ENCODE measurements at places on chromosomes 16 and 17.
A peak's percentile ranks its signal among the peaks of the same experiment; 100 is the strongest.

GRCh38 chr16:50267151-50267631, 840 bp downstream of the ADCY7 start:
- DNase-seq = no peak

- DNase-seq = no peak
These were observed 39.9 kb downstream of the WSCD1 start for GRCh38 chr17:6110088-6110487.

- DNase-seq = no peak
These were observed 1.1 kb upstream of the CHRNB1 start for GRCh38 chr17:7443499-7444485.

DNA sequence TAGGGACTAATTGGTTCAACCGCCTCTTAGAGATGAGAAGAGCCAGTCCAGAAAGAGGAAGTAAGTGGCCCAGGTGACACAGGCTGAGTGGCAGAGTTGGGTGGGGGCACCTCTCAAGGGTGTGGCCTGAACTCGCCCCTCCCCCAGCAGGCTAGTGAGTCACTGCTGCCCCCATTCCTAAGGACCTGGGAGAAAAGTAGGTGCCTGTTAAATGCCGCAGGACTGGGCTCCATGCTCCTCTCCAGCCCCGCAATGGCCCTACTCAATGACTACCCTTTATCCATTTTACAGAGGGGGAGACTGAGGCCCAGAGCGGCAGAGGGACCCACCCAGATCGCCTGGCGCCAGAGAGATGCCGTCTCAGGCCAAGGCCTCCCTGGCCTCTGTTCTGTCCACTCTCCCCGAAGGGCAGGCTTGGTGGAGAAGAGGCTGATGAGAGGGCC, 8.1 kb downstream of the TMEM235 start:
- no peak for DNase-seq

DNA sequence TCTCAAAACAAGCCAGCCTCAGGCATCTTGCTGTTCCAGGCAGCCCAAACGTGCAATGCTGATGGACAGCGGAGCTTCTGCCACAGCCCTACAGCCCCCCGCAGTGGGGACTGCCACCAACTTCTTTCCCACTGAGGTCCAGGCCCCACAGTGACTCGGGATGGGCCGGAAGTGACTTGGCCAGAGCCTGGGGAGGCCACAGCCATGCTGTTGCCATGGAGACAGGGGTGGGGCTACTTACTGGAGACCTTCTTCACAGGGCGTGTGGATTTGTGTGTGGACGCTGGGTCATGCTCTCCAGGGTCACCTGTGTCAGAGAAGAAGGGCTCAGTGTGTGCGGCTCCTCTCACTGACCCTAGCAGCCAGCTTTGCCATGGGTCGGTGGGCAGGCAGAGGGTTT, 15.0 kb downstream of the TRIM25 start:
- DNase-seq = no peak

DNA sequence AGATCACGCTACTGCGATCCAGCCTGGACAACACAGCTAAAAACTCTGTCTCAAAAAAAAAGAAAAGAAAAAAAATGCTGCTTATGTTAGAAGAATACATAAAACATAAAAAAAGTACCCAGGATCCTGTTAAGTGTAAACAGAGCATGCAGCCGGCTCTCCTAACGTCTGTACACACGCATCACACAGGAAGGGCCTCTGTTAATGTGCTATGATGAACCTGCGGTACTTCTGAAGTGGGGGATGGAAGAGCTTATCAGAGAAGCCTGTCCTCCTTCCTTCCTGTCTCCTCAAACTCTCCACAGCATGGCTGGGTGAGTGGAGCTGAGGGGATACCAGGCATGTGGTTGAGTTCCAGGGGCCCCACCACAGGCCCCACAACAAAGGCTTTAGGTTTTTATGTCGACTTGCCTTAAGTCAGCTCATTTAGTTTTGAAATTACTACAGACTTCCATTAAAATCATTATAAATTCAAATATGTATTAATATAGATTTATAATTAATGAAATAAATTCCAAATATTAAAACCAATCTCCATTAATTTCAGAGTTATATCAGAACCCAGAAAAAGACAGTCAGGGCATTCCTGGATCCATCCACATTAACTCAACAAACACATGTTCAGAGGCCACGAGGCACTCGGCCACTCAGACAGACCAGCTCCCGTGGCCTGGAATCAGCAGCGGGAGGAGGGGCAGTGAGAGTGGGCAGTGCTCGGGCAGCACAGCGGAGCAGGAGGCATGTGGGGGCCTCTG, 11.7 kb downstream of the CCDC57 start:
- DNase-seq = no peak

DNA sequence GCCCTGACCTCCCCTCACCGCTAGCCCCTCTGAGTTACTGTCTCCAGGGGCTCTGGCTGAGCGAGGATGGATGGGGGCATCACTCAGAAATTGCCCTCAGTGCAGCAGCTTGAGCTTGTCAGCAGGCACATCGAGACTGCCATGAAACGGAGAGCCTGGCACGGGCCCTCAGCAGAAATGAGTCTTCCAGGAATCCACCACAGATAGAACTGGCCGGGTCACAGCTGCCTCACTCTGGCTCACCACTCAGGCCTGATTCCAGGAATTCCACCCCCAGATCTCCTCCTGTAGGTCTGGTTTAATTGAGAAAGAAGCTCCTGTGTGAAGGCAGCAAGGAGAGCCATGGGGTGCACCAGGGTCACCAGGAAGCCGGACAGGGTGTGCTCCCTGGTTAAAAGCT, 85.5 kb downstream of the GSG1L start:
- no peak for DNase-seq

GRCh38 chr17:9862220-9862619, 36.5 kb downstream of the GLP2R start:
- no peak for DNase-seq

GRCh38 chr16:64730261-64730660, 391.6 kb downstream of the CDH11 start:
- no peak for DNase-seq

GRCh38 chr16:87255866-87256265, 61.3 kb downstream of the C16orf95 start:
- no peak for DNase-seq

DNA sequence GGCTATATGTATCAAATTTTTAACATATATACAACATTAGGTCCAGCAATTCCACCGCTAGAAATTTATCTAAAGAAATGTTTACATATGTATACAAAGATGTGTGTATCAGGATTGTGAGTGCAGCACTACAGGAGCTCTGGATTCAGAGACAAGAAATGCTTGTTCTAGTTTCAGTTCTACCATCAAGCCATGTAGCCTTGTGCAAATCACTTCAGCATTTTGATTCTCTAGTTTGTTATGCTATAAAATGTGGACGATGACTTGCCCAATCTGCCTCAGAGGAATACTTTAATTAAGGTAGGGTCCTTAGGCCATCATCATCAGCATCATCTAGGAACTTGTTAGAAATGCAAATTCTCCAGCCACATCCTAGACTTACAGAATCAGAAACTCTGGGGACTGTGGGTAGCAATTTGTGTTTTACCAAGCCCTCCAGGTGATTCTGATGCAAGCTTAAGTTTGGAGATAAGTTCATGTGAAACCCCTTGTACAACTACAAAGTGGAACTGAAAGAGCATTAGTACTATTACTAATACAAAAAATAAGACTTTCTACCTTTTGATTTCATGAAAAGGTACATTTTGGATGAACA, 131.2 kb upstream of the CORO6 start:
- DNase-seq = no peak

DNA sequence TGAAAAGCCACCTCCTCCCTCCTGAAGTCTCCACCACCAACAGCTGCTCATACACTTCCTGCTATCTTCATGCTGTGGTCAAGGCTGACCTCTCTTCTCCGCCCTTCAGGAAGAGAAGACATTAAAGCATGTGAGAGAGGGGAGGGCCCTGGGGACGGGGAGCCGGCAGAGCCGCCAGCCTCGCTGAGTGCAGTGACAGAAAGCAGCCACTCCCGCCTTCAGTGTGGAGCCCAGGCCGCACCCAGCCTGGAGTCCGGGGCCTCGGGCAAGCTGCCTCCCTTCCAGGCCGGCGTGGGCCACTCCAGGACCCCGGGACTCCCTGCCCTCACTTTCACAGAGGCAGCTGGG, 94.7 kb upstream of the TNRC6C start:
- peak; percentile 29 for DNase-seq

- peak; percentile 13 for DNase-seq
These were observed 161.1 kb upstream of the CACNG5 start for GRCh38 chr17:66673668-66674276.

DNA sequence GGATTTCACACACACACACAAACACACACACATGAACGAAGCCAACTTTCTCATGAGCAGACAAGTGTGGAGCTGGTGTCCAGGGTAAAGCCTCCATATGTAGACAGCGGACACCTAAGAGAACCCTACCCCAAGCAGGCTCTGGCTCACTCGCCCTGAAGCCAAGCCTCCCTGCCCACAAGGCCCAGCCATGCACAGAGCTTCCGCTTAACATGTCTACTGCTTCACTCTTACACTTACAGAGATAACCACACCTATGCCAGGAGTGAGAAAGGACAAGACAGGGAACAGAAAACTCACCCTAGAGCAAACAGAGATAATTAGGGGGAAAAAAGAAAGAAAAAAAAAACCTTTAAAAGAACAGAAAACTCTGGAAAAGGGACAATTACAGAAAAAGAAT, 67.5 kb downstream of the CYTH1 start:
- no peak for DNase-seq

DNA sequence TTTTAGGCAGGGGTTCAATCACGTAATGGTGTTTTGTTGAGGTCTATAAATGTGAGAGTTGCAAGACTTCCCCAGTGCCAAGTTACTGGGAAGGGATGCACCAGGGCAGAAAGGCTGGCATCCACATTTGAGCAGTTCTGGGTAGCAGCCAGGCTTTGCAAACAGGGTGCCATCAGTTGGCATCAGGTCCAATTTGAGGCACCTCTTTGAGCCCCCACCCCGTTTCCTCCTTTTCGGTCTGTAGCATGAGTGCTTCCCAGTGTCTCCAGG, 142.6 kb upstream of the CACNG5 start:
- DNase-seq = no peak

GRCh38 chr16:86466696-86467406, 43.5 kb upstream of the FOXF1 start:
- no peak for DNase-seq

DNA sequence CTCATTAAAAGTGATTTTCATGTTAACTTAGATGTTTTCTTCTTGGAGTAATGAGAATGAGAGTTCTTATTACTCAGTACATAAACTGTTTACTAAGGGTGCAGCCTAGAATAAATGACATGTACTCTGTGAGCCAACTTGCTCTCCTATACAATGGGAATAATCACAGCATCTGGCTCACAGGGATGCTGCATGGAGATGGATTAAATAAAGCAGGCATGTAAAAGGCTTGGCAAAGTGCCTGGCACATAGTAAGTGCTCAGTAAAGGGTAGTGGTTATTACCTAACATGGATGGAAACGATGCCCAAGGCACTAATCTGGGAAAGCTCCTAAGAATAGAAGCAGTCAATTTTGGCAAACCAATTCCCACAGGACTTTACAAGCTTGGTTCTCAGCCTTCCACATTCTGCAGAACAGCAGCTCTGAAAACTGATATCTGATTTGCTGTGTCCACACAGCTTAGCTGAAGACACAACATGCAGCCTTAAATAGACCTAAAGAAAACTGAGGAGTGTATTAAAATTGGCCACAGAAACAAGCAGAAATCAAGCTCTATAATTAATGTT, 176.1 kb downstream of the ABCC12 start:
- DNase-seq = no peak

DNA sequence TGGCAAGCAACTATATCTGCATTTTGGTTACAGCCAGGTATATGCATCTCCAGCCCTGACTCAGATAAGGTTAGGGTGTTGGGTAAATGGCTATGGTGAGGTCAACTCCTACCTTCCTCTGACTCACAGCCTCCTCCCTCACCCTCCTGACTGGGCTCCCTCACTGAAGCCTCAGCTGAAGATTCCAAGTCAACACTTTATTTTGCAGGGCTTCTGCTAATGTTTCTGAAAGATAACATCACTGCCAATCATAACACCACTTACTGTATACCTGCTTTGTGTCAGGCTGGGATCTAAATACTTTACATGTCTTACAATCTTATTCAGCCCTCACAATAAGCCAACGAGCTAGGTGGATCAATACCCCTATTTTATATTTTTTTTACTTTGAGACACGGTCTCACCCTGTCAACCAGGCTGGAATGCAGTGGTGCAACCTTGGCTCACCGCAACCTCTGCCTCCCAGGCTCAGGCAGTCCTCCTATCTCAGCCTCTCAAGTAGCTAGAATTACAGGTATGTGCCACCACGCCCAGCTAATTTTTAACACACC, 47.8 kb upstream of the GCSH start:
- no peak for DNase-seq

DNA sequence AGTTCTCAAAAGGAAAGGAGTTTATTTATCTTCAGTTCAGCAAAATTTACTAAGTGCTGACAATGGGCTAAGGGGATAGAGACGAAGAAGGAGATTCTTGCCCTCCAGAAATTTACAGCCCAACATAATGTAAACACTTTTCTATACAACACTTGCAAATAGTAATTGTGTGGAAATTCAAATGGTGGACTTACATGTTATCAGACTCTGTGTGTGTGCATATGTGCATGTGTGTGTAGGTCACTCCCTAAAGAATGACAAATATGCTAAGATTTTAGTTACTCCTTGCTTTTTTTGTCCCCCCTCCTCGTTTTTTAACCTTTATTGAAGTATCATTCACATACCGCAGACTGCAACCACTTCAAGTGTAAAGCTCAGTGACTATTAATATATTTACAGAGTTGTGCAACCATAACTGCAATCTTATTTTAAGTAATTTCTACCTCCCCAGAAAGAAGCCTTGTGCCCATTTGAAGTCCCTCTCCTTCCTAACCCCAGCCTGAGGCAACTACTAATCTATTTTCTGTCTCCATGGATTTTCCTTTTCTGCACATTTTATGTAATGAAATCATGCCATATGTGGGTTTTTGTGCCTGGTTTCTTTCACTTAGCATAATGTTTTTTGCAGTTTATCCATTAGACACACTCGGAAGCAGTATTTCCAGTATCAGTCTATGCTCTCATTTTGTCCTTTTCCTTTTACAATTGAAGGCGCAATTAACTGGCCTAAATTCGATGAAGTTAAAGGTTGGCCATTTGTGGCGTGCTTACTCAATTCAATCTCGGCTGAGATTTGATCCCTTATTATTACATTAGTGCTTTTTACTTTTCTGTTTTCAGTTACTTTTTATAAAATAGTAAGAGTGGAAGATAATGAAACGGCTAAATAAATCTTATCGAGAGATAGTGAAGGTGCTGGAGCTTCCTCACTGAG, 318.4 kb downstream of the HAPSTR1 start:
- DNase-seq = no peak

- peak; percentile 72 for DNase-seq
These were observed 226.8 kb downstream of the CHD9NB start for GRCh38 chr16:52825892-52826291.

DNA sequence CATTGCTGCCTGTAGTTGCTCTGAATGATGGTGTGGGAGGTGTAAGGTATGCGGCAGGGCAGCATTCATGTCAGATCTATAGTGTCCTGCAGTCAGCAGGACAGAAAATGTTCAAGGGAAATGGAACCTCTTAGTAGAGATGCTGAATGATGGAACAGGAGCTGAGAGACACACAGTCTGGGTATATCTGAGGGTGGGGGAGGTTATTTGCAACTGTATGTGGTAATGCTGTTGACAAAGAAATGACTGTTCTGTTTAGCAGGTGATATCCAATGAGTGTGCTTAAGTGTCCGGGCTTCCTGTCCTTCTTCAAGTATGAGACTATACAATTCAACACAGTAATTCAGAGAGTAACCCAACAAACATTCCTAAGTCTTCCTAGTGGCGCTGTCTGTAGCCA, 46.6 kb downstream of the STH start:
- DNase-seq = no peak

- no peak for DNase-seq
These were observed 153.4 kb upstream of the PLCG2 start for GRCh38 chr16:81625544-81626153.
